ENCODE measurements at places on chromosomes 5 and 9. TPM values are rescaled to one million over a fixed set of nuclear protein-coding genes. Genes with fewer than 3 reads are reported as not detected.

GRCh38 chr9:112032743-112033142, 136.1 kb downstream of the UGCG start:
- DNase-seq: no peak

GRCh38 chr9:74493512-74493911, 3.6 kb upstream of the RORB start:
- no peak for DNase-seq

GRCh38 chr9:110580850-110581249, 1.3 kb upstream of the SVEP1 start:
- DNase-seq: no peak

- no peak for DNase-seq
Measured at GRCh38 chr5:54872810-54873209, 112.6 kb downstream of the ESM1 start.

DNA sequence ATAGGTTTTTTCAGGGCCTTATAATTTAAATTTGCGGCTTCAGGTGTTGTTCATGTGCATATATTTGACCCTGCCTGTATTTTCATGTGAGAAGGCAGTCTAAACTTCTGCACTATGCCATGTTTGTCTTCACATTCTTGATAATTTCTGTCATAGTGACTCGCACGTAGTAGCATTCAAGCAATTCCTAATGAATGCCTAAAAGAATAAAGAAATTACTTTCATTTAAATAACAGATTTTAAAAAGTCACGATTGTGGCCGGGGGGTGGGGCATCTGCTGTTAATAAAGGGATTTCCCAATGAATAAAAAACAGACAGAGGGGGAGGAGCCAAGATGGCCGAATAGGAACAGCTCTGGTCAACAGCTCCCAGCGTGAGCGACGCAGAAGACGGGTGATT, 318.0 kb downstream of the ADAMTS6 start:
- no peak for DNase-seq

DNA sequence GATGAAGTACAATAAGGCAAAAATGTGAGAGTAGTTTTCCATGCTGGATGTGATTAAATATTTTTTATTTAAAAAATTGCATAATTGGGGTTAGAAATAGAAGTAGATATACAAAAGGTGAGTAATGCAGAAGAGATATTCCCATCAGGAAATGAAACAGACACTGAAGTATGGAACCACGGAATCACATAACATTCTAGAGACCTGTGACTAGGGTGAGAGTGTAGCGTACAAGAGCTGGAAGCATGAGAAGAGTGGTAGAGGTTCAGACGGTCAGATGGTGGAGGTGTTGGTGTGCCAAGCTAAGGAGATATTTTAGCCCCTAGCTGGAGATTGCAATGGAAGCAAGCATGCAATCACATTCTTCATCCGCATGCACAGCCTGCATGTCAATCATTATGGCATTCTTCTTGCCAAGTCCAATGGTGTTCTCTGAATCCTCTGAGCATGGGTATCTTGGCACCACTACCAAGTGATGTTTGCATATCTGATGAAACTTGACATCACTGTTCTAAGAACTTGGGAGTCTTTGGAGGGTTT, 587.8 kb downstream of the PSAT1 start:
- no peak for DNase-seq

DNA sequence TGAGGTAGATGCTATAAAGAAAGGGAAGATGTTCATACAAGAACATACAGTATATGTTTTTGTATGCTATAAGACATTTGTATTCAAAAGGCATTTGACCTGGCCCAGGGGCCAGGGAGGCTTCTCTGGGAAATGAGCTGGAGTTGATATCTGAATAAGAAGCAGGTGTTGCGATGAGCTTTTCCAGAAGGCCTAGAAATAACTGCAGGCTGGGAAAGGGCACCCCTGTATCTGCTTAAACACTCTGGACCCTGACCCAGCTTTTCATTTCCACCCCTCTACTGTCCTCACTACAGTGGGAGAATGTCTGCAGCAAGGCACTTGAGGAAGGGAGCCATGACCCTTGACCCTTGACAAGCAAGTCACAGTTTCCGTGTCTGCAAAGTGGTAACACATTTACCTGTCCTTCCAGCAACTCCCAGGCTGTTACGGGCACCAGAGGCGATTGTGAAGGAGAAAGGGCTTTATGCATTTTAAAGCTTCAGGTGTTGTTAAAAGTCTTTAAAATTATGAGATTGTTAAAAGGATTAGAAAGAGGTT, 88.2 kb upstream of the PANK3 start:
- DNase-seq: no peak

GRCh38 chr9:125407974-125408900, 146.6 kb downstream of the GAPVD1 start:
- peak; percentile 84 for DNase-seq

- DNase-seq: no peak
Measured at GRCh38 chr5:154802050-154802449, 46.9 kb downstream of the LARP1 start.

- peak; percentile 75 for DNase-seq
Measured at GRCh38 chr5:113022661-113023060, 46.1 kb downstream of the DCP2 start.

DNA sequence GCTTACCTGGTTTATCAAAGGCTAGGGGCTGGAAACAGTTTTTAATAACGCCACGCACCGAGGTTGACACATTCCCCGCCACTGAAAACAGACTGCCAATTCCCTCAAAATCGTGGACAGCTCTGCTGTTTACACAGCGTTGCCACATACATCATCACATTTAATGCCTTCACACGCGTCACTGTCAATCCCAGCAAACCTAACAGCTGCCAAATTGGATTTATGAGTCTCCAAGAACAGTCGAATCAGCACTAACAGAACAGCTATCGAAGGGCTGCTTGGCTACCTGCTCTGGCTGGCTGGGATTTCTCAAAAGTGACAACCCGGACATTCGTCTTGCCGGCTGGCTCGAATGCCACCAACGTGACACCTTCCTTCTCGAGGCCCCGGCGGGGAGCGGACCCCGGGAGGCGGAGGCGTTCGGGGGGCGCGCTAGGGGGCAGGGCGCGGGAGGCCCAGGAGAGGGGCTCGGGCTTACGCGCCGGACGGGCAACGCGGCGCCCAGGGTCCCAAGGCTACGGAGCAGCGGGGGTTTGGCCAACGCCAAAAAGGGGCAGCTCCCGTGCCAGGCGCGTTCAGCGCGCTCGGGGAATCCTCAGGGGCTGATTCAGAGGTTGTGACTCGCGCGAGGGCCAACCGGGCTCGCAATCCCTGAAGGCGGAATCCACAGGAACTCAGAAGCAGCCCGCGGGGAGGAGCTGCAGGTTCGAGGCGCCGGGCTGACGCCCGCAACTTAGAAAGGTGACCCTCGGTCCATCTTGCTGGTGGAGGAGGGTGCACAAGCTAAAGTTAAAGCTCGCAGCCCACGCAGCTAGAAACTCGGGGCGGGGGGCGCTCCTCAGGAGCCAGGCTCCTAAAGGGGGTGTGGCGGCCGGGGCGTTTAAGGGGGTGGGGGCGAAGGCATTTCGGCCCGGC, 1.2 kb downstream of the CDC14B start:
- DNase-seq: no peak

GRCh38 chr9:98109052-98109451, 10.0 kb downstream of the TRIM14 start:
- DNase-seq: no peak

DNA sequence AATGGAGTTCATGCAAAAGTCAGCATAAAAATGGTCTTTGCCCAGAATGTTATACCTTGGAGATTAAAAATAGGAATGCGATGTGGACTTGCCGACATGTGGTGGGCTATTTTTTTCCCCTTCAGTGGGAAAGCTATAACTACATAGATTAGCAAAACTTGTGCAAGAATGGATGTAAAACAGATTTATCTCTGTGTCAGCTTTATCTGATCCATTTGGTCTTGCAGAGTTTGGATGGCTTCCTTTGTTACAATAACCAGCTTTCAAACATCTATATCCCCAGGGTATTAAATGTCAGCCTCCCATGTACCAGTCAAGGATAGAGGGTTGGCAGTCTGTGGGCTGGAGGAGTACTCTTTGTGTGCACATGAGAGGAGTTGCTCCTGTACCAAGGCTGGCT, 284.9 kb downstream of the TMEM38B start:
- DNase-seq: no peak

- DNase-seq: no peak
Measured at GRCh38 chr9:96318921-96319565, 17.1 kb upstream of the HSD17B3 start.

GRCh38 chr5:157971571-157972216, 112.7 kb upstream of the CLINT1 start:
- DNase-seq: no peak

DNA sequence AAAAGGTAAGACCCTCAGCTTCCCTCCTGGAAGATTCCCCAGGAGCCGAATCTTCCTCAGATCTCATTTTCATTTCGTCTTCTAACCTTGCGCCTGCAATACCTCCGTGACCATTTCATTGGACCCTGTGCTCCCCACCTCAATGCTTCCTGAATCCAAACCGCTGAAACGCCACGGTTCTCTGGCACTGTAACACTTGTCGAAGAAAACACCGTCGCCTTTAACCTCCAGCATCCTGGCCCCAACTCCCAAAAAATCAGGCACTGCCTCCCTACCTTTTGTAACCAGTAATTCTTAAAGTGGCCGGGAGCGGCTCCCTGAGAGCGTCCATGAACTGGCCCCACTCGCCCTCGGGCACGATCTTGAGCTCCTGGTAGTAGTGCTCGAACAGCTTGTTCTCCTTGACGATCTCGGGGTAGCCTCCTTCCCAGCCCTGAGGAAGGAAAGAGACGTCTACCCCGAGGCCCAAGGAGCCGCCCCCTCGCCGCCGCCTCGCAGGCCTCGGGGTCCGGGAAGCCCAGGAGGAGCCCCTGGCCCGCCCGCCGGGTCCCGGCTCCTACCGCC, 438 bp downstream of the NSUN2 start:
- DNase-seq: no peak

DNA sequence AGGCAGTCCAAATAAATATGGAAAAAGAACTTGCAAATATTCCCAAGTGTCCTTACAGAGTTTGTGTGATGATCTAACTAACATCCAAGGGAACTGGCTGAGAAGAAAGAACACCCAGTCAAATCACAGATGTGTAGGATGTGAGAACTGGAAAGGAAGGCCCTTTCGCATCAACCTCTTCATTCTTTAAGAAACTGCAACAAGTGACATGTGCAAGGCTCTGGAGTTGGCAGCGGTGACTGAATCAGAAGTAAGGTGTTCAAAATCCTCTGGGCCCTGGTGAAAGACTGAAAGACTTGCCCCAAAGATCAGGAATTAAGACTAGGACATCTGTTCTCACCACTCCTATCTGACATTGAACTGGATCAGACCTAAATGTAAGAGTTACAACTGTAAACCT, 88.7 kb downstream of the RAPGEF1 start:
- no peak for DNase-seq

DNA sequence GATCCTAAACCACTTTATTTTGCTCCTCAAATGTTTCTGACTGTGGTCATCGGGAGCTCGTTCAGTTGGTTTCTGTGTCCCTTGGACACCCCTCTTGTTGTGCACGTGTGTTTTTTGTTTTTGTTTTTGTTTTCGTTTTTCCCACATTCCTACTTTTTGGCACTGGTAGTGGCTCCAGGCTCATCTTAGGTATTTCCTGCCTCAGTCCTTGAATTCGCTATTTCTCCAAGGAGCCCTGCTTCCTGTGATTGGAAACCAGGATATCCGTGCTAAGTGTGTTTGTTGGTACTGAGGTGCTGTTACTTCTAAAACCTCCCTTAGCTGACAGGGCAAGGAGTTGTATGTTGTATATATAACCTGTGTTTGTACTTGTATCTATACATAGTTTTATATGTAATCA, 5.9 kb downstream of the HMCN2 start:
- DNase-seq: no peak

GRCh38 chr5:19241690-19242089, 746.3 kb downstream of the CDH18 start:
- DNase-seq: no peak

DNA sequence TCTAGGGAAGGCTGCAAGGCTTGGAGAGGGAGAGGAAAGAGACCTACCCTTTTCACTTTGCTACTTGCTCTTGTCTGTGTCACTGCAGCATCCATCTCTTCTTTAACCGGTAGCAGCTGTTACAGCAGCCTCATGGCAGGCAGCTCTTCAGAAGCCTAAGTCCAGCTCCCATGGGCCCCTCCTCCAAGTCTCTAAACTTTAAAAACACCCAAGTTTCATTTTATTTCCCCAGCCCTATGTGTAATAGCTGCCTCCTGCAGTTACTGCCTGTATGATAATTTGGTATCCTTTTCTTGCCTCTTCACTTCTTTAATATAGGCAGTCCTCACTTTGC, 313.1 kb upstream of the PIK3R1 start:
- DNase-seq: no peak

DNA sequence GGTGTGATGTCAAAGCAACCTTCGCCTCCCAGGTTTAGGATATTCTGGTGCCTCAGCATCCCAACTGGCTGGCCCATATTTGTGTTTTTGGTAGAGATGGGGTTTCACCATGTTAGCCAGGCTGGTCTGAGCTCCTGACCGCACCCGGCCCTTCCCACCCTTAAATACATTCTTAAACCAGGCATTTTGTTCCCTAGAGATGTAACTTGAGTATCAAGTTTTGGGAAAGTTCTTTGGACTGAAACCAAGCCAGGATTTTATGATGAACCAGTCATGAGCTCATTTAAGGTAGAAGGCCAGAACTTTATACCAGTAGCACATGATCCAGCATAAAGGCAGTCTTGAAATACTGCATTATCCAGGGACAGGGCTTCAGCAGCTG, 3.5 kb downstream of the RPL7A start:
- DNase-seq: no peak

The ZNF366 gene
- not detected for total RNA-seq

The IL31RA gene
- not detected for total RNA-seq

The GAS1 gene
- 0.29 TPM for total RNA-seq

The PALM2AKAP2 gene
- total RNA-seq: not detected

The CFAP90 gene
- not detected for total RNA-seq

The C9orf50 gene
- not detected for total RNA-seq

The PHF24 gene
- not detected for total RNA-seq

The PCDHB15 gene
- total RNA-seq: not detected

The PTAR1 gene
- 88.7 TPM for total RNA-seq

The PCDHGB6 gene
- 0.30 TPM for total RNA-seq

All from naive thymus-derived CD8-positive, alpha-beta T cell (primary cell).